ENCODE measurements at places on chromosomes 5 and 9.

GRCh38 chr5:73786043-73786831 is 160.2 kb downstream of the ARHGEF28 start:
- DNase-seq = no peak

DNA sequence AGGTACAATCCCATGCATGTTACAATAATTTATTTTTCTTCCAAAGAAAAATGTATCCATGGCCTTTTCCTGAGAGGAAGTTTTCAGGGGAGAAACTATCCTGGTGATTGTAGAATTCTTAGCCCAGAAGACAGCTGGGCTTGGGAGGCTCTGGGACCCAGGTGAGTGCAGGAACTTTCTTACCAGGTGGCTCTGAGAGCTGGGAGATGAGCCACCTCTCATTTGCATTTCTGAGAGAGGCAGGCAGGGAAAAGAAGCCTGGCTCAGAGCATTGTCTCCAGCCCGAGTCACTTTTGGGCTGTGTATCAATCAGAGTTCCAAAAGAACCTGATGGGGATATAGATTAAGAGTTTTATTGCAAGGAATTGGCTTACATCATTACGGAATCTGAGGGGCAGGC is 52.7 kb downstream of the ALG2 start:
- no peak for DNase-seq

- DNase-seq = no peak
These were observed 64.9 kb downstream of the DOCK2 start for GRCh38 chr5:169701910-169702451.

DNA sequence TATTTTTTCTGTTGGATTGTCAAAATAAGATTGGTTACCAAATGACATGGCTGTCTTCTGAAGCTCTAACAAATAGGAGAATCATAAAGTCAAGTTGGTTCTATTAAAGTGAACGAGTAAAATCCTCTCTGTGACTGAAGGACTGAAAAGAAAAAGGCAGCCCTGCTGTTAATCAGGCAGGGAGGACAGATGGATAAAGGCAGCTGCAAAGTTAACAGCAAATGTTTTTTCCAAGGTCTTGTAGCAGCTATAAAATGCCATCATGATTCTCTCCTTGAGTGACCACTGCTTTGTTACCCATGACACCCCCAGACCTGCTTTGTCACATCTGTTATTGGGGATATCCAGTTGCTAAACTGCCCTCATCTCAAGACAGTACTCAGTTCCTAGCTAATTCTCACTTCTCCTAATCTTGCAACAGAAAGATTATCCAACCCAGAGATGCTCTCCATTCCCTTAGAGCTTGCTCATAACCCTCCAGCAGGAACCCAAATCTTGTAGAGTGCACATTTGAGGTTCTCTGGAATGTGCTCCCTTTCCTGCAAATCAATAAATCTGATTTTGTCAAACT is 89.7 kb upstream of the PARP8 start:
- no peak for DNase-seq

- no peak for DNase-seq
These were observed 107.8 kb downstream of the NUDT12 start for GRCh38 chr5:103454770-103455169.

DNA sequence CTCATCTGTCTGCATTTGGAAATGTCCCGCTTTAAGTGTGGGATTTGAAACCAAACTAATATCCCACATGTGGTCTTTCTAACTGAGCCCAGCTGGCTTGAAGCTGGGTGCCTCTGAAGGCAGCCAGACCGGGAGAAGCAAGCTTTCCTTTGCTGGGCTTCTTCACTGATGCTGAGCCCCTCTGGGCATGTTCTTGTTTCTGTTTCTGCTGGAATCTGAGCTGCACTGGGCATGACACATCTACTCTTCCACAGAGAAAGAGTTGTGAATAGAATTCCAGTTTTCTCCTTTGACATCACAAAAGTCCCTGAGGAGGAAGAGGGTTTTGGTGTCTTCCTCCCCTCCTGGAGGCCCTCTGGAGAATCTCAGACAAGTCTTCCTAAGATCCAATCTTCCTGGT is 179.5 kb downstream of the ATP10B start:
- DNase-seq = no peak

GRCh38 chr9:128916204-128916603 is 4.6 kb upstream of the PHYHD1 start:
- peak; percentile 24 for DNase-seq

DNA sequence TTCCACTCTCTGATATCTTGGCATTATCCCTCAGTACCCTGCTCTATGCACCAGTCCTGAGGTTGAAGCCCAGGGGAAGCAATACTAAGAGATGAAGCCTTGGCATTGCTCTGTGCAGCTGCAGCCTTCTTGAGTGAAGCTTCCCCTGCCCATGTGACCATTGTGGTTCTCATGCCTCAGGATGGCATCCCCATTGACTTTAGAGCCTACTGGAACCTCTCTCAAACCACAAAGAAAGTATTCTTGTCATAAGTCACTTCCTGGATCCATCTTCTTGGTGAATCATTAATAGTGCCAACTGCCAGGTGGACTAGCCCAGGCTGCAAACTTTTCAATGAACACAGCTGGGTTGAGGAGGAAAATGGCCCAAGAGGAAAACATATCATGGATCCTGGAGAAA is 283.9 kb upstream of the RFX3 start:
- no peak for DNase-seq
